NCI-H524 (cell line): ENCODE measurements at places on chromosomes 6 and 20.

DNA sequence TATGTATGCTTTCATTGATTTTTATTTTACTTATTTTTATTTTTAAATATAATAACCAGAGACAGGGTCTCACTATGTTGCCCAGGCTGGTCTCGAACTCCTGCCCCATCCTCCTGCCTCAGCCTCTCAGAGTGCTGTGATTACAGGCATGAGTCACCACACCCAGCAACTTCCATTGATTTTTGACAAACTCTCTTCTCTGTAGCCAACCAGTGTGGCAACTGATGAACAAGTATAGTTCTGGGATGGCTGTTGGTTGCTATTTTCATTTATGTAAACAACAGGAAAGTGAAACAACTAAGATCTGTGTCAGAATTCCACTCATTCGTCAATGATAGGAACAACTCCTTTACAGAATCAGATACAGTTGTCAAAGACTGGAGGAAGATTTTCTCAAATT lies 356.7 kb upstream of the JARID2 start:
- DNase-seq = no peak

- no peak for DNase-seq
Observed at GRCh38 chr20:38497246-38497935, 24.7 kb downstream of the RALGAPB start.

- no peak for DNase-seq
Observed at GRCh38 chr6:139882977-139883728, 508.7 kb upstream of the CITED2 start.

GRCh38 chr20:9070304-9070703 lies 1.4 kb downstream of the PLCB4 start:
- DNase-seq = no peak

GRCh38 chr6:43475516-43475915 lies 1.9 kb upstream of the TJAP1 start:
- peak; percentile 95 for DNase-seq

DNA sequence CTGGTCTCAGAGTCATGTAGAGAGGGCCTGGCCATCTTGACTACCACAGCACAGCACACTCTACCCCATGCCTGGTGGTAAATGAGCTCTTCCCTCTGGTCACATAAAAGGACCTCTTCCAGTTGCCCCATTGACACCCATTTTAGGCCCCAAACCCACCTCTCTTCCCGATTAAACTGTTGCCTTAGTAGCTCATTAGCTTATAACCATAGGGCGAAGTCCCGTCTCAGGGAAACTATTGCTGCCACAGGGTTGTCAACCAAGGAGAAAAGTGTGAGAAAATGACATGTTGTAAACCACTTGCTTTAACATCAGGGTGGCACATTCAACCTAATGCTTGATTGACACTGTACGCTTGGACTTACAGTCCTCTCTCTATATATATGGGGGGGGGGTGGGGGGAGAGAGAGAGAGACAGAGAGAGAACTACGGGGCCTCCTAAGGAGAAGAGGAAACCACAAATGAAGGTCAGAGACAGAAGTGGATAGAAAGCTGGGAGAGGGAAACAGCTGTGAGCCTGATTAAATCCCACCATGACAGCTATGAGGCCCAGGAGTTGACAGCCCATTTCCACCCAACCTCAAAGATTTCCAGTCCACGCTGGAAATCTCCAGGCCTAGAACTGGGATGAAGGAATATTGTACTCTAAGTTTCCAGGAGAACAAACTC lies 14.9 kb upstream of the BTN1A1 start:
- DNase-seq = no peak

- no peak for DNase-seq
Observed at GRCh38 chr20:46895906-46896242, 1.2 kb downstream of the EYA2 start.

- peak; percentile 80 for DNase-seq
Observed at GRCh38 chr6:43478008-43478372, 620 bp downstream of the TJAP1 start.

DNA sequence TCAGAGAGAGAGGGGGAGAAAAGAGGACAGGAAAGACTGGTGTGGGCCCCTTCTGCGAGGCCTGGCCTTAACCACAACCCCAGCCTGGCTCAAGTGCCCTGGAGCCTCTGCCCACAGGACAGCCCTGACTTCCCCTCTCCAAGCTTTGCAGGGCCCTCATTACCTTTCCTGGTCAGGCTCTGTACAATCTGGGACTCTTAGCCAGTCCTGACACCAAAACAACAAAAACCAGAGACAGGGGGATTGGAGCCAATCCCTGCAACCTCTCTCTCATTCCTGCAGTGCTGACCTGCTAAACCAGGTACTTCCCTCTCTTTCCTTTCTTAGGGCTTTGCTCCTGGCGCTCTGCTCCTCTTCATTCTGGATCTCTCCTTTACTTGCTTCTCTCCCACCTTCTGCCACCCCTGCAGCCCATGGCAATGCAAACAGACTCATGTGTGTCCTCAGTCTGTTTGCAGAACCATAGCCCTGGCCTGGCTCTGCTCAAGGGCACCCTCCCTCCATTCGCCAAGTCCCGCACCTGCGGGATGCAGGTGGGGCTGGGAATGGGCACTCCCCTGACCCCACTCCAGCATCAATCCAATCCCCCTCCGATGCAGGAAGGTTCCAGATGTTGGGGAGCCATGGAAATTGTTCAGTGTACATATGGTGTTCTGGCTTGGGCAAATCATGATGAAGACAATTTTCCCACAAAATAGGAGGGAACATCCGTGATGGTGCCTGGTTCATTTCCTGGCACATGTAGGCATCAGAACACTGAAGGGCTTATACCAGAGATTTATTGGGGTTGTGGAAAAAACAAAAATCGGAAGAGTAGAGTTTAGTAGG lies 38.1 kb downstream of the RPP40 start:
- no peak for DNase-seq
